Stimulated activated CD4-positive, alpha-beta T cell treated with anti-CD3 and anti-CD28 coated beads, Interleukin-15, amount 100 ng/mL, for 48 hours (primary cell): ENCODE measurements at places on chromosomes 7 and 10.

DNA sequence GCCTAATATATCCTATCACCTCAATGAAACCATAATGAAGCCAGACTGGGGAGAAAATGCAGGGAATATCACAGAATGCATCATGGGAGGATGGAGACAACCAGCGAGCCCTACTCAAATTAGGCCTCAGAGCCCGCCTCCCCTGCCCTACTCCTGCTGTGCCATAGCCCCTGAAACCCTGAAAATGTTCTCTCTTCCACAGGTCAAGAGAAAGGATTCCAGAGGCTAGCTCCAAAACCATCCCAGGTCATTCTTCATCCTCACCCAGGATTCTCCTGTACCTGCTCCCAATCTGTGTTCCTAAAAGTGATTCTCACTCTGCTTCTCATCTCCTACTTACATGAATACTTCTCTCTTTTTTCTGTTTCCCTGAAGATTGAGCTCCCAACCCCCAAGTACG is 31.5 kb downstream of the PRSS2 start:
- DNase-seq, result no peak

GRCh38 chr7:133978502-133979295 is 148.4 kb upstream of the LRGUK start:
- no peak for DNase-seq

GRCh38 chr10:129542589-129542988 is 75.5 kb downstream of the MGMT start:
- no peak for DNase-seq

DNA sequence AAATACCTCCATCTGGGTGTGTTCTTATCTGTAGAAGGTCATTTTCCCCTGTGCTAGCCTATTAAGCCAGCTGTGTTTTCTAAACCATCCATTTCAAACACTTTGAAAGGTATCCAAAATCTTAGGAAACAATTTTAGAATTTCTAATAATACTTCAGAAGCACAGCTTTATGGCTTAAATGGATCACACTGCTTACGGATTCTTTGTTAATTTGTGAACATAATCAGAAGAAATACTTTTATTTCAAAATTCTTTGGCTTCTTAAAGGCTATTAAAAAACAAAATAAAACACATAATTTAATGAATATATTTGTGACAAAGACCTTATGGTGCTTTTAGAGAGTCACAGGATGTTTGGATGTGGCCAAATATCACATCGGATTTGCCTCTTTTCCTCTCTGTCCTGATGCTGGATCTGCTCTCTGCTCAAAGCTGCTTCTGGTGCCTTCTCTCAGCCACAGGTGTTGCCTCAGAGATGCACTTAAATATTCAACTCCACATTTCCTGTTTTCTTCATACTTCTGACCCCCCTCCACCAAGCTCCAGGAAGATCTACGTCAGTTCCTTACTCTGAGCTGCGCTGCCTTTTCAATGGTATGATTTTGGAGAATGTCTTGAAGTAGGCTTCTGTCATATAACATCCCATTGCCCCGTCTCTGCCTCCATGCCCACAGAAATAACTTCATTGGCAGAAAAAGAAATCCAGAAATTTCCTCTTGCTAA is 230.6 kb downstream of the MLLT10 start:
- DNase-seq, result no peak

GRCh38 chr10:61454541-61454940 is 1.4 kb upstream of the TMEM26 start:
- DNase-seq, result no peak
